Activated CD4-positive, alpha-beta T cell treated with anti-CD3 and anti-CD28 coated beads, Interleukin-2, Interleukin-4, amounts not matched to agents 100 ng/mL and 50 ng/mL, durations not matched to agents 16 hours and 8 hours (primary cell): ENCODE measurements at places on chromosomes 7 and 10.

DNA sequence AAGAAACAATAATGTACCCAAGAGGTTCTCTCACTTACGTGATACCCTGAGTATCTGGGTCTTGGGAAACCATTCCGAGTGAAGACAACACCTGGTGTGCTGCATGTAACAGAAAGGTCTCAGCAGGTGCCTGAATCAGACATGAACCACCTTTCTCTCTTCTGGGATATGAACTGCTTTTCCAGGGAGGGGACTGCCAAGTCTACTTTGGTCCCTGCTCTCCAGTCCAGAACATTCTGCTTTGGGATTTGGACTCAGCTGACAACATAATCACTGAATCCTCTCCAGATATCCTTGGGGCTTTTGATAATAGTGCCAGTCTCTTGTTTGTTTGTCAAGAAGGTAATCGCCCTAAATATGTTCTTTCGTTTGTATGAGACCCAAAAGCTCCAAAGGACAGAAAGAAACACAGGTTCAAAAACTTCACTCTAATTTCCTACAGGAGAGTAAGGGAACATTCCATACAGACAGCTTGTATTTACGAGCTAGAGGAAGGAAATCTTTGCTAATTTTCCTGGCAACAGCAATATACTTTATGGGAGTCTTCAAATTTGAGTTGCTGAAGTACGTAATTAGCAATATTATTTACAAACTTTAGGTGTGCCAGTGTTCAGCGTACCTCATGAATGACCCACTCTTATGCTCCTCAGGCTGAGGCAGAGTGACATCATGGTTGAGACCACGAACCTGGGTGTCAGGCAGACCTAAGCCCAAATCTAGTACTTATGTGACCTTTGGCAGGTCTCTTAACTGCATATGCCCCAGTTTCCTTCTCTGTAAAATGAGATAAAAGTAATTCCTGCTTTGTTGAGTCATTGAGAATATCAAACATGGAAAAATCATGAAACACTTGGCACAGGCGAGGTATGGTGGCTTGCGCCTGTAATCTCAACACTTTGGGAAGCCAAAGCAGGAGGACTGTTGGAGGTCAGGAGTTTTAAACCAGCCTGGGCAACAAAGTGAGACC is 5.4 kb downstream of the ABLIM1 start:
- no peak for DNase-seq

GRCh38 chr7:51187941-51188340 is 128.7 kb downstream of the COBL start:
- no peak for DNase-seq

DNA sequence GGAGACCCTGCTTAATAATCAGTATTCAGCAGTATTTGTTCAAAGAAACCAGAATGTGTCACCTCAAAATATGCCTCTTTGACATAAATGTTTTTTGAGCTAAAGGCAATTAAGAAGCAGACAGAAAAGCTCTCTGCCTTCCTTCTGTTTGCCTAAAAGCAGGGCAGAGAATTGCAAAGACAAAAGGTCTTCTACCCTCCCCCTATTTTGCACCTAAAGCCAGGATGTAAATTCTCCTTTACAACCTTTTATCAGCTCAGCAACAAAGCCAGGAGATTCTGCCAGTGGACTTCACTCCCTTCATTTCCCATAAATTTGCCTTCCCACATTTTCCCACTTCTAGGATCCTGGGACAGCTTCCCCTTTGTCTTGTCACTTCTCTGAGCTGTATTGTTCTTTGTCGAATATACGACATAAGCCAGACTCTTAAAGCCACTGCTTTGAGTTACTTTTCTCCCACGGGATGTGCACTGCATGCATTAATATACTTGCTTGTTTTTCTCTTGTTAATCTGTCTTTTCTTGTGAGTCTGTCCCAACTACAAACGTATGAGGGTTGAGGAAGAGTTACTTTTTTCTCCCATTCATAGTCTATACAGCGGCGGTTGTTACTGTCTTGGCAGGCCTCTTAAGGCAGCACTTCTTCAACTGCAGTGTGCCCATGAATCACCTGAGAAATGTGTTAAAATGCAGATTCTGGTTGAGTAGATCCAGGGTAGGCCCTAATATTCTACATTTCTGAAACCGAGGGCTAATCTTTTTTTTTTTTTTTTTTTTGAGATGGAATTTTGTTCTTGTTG is 48.2 kb downstream of the ST8SIA6 start:
- no peak for DNase-seq

GRCh38 chr7:123770378-123770777 is 21.6 kb upstream of the WASL start:
- DNase-seq: peak; percentile 70

- no peak for DNase-seq
Observed at GRCh38 chr7:26451997-26452396, 160.3 kb downstream of the SNX10 start.

GRCh38 chr7:46603780-46604179 is 682.7 kb upstream of the IGFBP3 start:
- no peak for DNase-seq

- DNase-seq: no peak
Observed at GRCh38 chr10:118027397-118027796, 19.3 kb downstream of the RAB11FIP2 start.

DNA sequence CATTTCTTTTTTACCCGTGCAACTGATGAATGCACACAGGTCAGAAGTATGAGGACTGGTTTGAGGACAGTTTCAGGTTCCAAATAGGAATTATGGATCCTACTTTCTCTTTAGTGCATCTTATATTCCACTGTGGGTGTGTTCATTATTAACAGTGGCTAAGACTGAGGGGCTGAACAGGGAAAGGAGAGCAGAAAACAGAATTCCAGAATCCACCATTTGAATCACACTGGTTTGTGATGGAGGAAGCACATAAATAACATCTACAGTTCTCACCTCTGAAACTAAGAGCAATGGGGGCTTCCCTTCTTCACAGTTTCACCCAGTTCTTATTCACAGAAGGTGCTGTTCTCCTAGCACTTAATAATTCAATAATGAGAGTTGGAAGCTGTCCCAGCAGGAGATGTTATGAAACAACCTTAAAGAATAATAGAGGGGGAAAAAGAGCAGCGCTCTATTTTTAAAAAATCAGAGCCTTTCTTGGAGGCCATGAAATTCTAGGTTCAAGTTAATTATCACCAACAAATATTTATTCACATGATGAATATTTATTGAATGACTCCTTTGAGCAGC is 205.1 kb downstream of the CREB5 start:
- no peak for DNase-seq

- DNase-seq: no peak
Observed at GRCh38 chr10:12934777-12935176, 66.7 kb downstream of the CCDC3 start.

DNA sequence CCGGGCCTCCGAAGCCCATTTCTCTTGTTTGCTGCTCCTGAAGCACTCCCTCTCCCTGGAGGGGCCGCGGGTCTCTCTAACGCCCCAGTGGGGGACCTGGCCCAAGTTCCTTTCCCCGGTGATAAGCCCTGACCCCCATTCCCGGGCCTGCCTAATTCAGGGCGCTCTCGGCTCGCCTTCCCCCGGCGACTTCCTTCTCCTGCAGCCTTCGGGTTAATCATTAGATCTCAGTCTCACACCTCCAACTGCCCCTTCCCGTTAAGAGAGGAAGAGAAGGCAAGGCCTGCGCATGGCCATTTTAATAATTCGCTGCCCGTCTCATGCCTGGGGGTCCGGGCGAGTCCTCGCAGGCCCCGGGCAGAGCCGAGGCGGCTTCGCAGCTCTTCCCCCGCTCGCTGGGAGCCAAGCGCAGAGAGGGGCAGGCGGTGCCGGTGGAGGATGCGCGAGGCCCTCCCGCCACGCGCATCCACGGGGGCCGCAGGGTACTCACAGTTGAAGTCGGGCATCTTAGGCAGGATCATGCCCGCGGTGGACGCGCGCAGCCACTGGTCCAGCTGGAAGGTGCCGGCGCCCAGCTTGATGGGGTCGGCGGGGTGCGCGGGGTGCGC is 1.2 kb downstream of the MNX1 start:
- no peak for DNase-seq

DNA sequence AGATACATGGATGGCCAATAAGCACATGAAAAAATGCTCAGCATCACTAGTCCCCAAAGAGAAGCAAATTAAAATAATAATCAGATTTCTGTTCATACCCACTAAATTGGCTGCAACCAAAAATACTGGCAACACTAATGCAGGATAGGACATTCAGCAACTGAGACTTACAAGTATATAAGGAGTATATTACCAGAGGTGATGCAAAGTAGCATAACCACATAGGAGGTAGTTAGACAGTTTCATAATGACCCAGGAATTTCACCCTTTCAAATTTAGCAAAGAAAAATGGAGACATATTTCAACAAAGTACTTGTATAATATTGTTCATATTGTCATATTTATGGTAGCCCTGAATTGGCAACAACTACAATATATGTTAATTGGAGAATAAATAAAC is 727.8 kb downstream of the GRID1 start:
- DNase-seq: no peak

DNA sequence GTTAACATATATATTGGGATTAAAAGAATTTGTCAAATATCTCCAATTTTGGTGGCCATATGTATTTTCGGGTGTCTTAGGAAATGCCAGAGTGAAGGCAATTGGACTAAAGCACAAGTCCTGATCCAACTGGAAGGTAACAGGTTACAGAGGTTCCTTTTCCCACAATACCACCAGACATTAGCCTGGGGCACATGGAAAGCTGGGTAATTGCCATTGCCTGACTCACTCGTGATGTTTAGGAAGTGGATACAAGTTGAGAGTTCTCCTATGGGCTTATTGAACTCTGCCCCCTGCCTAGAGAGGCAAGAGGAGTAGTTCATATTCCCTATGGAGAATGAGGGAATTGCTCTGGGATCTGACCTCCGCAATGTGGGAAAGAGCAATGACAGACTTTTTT is 5.7 kb downstream of the DNAH11 start:
- no peak for DNase-seq

- no peak for DNase-seq
Observed at GRCh38 chr7:143042159-143042789, 9.9 kb upstream of the OR6V1 start.

GRCh38 chr7:78677391-78677790 is 776.1 kb downstream of the MAGI2 start:
- DNase-seq: no peak

DNA sequence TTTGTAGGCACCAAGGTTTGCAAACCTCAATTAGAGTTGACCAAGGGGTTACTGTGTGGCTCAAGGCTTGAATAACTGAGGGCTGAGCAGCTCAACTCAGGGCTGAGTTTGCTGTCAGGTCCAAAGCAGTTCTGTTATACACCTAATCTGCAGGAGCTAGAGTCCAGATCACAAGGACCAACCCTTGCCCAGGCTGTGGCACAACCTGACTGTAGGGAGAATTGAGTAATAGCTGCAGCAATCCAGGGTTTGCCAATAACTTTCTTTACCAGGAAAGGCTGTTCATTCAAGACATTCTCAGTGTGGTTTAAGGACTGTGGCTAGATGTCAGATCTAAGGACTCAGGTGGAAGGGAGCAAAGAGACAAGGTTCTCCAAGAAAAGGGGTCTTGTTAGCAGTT is 115.6 kb upstream of the IMMP2L start:
- DNase-seq: no peak

- no peak for DNase-seq
Observed at GRCh38 chr7:21251151-21251800, 176.6 kb upstream of the SP4 start.

DNA sequence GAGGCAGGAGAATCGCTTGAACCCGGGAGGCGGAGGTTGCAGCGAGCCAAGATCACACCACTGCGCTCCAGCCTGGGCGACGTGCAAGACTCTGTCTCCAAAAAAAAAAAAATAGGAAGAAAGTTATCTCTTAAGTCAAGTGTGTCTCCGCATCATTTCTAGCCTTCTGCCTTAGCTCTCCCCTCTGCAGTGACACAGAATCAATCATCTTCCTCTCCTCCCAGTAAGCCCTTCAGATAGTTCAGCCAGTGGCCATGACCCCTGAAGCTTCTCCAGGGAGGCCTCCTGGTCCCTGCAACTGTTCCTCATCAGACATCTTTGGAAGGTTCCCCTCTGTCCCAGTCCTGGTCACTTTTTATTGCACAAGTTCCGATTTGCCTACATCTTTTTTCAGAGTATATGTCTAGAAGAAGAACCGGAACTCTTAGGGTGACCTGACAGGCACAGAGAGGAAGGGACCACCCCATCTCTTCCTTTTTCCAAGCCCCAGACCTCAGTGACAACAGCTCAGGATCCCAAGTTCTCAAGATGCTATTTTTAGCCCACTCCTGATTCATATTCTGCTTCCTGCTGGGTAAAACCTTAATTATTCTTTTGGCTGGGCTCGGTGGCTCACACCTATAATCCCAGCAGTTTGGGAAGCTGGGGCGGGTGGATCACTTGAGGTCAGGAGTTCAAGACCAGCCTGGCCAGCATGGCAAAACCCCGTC is 6.6 kb upstream of the RHBDD2 start:
- DNase-seq: no peak

DNA sequence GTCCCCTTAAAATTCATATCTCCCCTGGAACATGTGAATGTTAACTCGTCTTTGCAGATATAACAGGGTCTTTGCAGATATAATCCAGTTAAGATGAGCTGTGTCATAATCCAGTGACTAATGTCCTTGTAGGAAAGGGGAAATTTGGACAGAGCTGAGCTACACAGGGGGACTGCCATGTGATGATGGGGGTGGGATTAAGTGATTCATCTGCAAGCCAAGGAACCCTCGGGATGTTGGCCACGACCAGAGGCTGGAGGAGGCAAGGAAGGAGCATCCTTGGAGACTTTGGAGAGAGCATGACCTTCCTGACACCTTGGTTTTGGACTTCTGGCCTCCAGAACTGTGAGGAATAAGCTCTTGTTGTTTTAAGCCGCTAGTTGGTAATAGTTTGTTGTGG is 153.9 kb upstream of the PCBD1 start:
- no peak for DNase-seq

GRCh38 chr7:72283309-72283708 is 128.8 kb downstream of the CALN1 start:
- DNase-seq: no peak

GRCh38 chr10:1308173-1308961 is 252.2 kb downstream of the WDR37 start:
- DNase-seq: no peak

DNA sequence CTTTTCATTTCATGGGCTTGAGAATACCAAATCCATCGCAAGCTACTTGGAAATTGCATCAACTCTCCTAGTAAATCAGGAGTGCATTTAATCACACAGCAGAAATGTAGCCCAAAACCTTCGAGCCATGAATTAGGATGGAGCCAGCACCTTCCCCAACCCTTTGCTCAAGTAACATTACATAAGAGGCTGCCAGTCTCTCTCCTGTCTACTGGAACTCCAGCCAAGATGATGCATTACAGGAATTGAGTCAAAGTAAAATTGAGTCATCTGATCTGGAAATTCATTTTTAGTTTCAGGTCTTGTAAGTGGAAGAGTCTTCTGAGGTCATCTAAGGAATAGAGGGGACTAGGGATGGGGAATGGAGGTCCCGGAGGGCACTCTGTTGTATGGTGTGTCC is 69.7 kb upstream of the FHIP2A start:
- DNase-seq: no peak

DNA sequence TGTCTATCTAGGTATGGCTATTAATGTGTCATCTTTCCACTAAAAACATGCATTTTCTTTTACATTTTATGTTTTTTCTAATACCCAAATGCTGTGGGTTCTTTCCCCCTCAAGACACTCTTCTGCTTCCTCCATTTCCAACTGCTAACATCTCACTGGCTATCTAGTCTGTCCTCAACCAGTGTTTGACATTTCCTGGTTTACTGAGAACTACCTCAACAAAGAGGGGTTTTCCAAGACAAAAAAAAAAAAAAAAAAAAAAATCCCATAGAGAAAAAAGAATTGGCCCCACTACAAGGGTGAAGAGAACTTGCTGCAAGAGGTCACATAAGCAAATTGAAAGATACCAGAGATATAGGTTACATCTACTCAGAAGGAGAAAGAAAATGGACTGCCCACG is 359.7 kb downstream of the CRPPA start:
- no peak for DNase-seq

- DNase-seq: no peak
Observed at GRCh38 chr7:87628780-87629569, 777 bp downstream of the RUNDC3B start.
